ENCODE measurements at places on chromosomes 6 and 20.

- DNase-seq: no peak
Observed at GRCh38 chr6:8103726-8104125, 1.4 kb upstream of the EEF1E1 start.

DNA sequence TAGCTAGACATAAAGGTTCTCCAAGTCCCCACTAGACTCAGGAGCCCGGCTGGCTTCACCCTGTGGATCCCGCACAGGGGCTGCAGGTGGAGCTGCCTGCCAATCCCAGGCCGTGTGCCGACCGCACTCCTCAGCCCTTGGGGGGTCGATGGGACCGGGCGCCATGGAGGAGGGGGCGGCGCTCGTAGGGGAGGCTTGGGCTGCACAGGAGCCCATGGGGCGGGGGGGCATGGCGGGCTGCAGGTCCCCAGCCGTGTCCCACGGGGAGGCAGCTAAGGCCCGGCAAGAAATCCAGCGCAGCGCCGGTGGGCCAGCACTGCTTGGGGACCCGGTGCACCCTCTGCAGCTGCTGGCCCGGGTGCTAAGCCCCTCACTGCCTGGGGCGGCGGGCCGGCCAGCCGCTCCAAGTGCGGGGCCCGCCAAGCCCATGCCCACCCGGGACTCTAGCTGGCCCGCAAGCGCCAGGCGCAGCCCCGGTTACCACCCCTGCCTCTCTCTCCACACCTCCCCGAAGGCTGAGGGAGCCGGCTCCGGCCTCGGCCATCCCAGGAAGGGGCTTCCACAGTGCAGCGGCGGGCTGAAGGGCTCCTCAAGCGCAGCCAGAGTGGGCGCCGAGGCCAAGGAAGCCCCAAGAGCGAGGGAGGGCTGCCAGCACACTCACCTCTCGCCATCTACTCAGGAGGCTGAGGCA is 26.5 kb upstream of the ID1 start:
- DNase-seq: no peak

- no peak for DNase-seq
Observed at GRCh38 chr6:1940381-1940780, 305.0 kb downstream of the GMDS start.

DNA sequence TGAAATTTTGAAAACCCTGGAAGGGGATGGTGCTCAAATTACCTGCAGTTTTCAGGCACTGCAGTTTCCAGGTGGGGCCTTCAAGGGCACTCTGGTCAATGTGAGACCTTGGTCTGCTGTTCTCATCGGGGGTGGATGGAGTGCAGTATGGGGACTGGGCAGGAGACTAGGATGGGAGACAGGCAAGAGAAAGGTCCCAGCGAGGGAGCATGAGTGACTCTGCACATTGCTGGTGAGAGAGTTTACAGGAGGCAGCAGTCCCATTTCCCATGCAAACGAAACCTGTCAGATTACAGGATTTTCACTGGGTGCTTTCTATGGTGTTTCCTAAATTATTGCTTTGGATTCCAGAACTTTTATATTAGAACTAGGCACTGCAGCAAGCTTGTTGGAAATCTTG is 73.5 kb upstream of the DTNBP1 start:
- DNase-seq: no peak

DNA sequence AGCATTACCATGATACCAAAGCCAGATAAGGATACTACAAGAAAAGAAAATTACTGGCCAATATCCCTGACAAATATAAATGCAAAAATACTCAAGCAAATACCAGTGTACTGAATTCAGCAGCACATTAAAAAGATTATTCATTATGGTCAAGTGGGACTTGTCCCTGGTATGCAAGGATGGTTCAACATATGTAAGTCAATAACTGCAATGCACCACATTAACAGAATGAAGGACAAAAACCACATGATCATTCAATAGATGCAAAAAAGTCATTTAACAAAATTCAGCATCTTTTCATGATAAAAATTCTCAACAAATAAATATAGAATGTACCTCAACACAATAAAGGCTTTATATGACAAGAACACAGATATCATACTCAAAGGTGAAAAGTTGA is 9.1 kb upstream of the DEFB125 start:
- DNase-seq: no peak

GRCh38 chr20:20083807-20084206 is 31.5 kb downstream of the CFAP61 start:
- no peak for DNase-seq

GRCh38 chr6:105871542-105871941 is 214.6 kb upstream of the PRDM1 start:
- no peak for DNase-seq

DNA sequence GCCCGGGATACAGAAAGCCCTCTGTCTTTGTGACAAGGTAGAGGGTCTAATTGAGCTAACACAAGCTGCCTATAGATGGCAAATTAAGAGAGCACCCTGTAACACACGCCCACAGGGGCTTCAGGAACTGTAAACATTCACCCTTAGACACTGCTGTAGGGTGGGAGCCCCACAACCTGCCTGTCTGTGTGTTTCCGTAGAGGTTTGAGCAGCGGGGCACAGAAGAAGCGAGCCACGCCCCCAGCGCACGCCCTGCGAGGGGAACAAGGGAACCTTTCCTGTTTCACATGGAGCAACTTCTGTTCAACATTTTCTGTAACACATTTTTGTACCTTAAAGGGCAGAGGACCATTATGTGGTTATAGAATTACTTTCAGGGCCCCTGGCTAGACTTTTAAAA is 231.7 kb upstream of the EXOC2 start:
- no peak for DNase-seq

GRCh38 chr20:6525447-6526303 is 241.8 kb upstream of the BMP2 start:
- no peak for DNase-seq

DNA sequence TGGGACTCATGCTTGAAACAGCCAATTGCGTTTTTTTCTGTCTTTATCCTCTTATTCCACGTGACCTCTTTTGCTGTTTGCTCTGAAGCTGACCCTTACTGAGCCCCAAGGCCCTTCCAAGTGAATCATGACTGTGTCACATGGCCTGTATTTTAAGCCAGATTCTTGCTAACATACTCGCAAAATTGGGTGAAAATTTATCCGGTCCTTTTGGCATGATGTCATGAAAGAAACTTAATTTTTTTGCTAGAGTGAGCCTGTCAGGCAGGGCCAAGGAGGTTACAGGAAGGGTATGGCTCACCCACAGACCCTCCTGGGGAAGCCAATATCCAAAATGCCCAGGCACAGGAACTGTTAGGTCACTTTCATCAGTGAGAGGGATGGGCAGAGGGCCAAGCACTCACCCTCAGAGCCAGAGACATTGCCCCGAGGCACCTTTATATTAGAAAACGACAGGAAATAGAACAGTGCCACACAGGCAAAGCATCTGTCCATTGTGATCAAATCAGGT is 296.7 kb downstream of the CDH26 start:
- DNase-seq: no peak

DNA sequence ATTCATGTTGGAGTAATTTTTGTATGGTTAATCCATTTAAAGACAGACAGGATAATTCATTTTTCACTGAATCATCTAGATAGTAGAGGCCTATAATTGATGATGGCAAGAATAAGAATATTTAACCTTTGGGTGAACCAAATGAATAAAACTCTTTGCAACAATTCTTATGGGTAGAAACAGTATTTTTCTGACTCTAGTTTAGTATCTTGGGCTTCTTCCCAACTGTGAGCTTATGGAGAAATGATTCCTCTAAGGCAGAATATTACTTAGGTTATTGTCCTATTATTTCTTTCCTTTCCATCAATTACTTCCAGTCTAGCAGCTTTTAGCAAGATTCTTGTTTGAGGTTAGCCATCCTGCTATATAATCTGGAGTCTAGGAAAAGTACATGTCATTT is 734.9 kb upstream of the FLRT3 start:
- DNase-seq: no peak

DNA sequence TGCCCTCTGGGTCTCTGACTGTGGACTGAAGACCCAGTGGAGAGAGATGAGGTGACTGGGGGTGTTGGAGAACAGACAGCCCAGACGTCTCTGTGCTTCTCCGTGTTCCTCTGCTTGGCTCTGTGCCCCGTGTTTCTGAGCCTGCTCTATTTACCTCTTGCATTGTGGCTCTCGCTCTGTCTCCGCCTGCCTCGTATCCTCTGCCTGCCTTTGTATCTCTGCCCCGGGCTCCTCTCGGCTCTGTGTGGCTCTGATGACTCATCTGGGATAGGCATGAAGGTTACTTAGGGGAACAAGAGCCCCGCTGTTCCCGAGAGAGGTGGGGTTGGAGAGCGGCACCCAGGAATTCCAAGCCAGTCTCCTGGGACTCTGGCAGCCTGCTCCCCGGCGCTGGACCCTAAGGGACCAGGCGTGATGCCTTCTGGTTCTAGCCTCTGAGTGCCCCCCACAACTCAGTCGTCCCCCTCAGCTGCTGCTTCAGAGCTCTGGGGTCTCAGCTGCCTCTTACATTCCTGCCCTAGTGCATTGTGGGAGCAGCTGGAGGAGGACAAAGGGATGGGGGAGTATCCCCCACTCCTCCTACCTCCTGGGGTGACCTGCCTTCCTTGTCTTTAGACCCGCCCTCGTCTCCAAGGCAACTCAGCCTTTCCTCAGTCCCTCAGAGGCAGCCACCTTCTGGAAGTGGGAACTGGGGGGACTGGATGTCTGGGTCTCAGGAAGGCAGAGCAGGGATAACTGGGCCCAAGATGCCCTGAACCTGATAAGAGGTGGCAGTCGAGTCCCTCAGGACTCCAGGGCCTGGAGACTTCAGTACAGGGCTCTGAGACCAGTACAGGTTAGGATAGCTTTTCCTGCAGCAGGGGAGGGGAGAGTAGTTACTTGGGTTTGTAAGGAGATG is 1.9 kb downstream of the DDR1 start:
- DNase-seq: peak; percentile 35

- no peak for DNase-seq
Observed at GRCh38 chr20:5354901-5355300, 38.1 kb upstream of the PROKR2 start.

- no peak for DNase-seq
Observed at GRCh38 chr6:47098570-47098993, 56.5 kb upstream of the ADGRF1 start.

DNA sequence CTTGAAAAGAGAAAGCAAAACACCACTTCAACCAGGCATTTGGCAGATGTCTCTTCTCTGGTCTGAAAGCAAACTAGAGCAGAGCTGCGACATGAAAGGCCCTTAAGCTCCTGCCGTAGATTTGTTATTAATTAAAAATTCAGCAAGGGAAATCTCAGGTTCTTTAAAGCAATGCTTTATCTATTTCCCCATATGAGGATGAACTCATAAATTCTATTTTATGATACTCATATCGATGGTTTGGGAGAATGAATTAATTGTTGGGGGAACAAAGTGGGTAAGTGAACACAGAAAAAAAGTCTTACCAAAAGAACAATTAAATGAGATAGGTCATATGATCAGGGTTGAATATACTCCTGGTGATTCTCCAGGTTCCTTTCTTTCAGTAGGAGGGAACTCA is 464.7 kb upstream of the SLC35B3 start:
- no peak for DNase-seq

GRCh38 chr6:20835315-20836010 is 301.2 kb downstream of the CDKAL1 start:
- no peak for DNase-seq

- no peak for DNase-seq
Observed at GRCh38 chr6:112697265-112697664, 350.1 kb downstream of the RFPL4B start.

DNA sequence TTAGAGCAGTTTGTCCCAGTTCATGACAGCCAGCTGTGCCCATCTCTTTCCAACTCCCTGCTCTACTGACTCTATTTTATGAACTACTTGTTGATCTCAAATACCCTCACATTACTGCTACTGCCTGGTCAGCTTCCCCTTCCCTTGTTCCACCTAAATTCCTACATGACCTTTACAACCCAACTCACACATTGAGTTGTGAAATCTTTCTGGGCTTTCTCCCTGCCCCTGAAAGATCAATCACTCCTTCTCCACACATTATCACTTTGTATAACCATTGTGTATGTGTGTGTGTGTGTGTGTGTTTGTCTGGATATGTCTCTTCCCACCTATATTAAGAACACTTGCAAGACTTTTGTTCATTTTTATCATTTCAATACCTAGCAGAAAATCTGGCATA is 42.1 kb upstream of the CLIC5 start:
- no peak for DNase-seq

DNA sequence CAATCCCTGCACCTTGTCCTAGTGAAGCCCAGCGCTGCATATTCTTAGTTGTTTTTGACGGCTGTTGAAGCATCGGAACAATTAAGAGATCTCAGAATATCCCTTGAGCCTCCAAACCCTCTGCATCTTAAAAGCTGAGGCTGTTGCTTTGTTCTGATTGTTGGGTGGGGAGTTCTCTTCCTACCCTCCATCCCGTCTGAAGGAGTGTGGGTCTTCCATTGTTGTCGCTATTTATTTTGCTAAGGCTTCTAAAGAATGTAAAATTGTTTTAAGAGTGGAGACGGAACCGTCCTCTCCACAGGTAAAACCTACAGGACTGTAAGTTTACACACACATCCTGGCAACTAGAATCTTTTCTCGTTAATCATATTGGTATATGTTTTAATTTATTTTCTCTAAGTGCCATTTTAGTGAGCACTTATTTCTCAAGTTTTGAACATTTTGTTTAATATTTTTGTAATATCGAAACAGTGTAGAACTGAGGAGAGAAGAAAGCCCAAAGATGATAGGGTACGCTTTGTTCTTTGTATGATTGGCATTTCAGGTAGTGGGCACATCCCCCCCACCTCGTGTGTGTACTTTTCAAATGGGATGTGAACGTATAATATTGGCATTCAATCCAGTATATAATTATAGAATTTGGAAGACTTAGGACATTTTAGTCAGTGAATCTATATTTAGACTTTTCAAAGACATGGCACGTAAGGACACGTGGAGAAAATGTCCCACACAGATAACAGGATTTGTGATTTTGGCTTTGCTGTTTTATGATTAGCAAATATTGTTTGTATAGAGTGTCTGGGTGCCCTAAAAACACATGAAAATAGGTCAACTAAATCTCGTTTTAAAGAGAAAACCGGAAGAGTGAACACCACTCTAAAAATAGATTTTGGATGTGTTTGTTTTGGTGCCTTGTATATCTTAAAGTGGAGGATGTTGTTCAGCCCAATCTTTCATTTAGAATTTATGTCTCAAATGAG is 1.3 kb downstream of the RNF146 start:
- no peak for DNase-seq

- DNase-seq: no peak
Observed at GRCh38 chr6:107536180-107536961, 46.5 kb downstream of the SOBP start.

- DNase-seq: no peak
Observed at GRCh38 chr6:38522322-38522721, 117.4 kb downstream of the BTBD9 start.

DNA sequence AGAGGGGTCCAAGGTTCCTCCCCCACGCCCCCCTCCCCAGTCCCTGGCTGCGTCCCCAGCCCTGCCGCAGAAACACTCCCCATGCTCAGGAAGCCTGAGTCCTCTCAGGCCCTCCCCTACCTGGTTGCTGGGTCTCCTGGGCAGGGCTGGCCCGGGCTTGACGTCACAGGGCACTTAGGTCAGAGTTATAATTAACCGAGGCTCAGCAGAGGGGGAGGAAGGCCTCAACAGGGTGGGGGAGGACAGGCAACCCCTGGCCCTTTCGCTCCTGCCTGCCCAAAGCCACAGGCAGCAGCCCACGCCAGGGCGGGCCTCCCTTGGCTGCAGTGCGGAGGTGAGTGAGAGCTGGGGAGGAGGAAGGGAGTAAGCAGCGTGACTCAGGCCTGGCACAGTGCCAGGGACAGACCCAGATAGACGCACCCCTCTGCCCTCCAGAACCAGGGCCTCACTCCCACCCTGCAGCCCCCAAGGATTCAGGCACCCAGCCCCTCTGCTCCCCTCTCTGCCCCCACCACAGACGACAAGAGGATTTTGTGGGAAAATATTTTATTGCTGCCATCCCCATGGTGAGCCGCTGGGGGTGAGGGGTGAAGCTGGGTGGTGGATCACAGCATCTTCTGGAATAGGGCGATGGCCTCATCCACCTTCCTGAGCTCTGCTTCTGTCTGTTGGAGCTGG is at the start of gene VWA7:
Gene VWA7, minus strand, starts transcription at position 340 of the 678 bp plus-strand sequence. CDS start 549 bp downstream, outside the sequence.
- DNase-seq: peak; percentile 79

Measured in activated naive CD4-positive, alpha-beta T cell treated with anti-CD3 and anti-CD28 coated beads, Interleukin-2, amount 10 ng/mL, durations not matched to agents 7 days and 5 days (primary cell).